Stimulated activated CD8-positive, alpha-beta memory T cell treated with anti-CD3 and anti-CD28 coated beads, Interleukin-4, amount 100 ng/mL, for 4 hours (primary cell): ENCODE measurements at places on chromosomes 16 and 17.

DNA sequence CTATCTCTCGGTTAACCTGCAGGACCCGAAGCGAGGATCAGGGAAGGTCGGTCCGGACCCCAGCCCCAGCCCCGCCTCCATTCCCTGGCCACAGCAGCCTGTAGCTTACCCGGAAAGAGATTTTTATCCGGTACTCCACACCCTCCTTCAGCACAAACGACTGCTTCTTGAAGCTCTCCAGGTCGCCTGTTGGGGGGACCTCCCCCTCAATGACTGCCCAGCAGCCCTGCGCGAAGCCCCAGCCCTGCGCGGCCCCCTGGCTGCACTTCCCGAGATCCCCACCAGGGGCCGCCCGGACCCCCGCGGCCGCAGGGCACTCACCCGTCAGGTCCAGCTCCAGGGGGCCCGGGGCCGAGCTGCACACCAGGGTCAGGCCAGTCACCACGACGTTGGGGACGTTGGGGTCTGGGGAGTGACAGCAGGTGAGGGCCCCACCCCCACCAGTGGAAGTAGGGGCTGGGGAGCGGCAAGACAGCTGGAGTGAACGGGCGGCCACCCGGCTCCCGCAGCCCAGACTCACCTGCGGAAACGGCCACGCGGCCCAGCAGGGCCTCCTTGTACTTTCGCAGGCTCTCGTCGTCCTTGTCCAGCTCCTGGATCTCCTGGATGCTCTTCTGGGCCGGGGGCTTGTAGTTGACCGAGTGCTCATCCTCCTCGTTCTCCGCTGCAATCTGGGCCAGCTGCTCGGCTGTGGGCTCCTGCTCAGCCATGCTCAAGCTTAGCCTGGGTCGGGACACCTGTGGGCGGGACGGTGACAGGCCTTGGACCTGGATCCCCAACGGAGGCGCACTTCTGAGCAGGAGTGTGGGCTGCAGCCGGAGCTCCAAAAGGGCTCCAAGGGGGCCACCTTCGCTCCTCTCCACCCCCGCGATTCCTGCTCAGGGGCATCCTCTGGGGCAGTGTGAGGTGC, 1.7 kb downstream of the ARHGDIA start:
- DNase-seq: no peak

DNA sequence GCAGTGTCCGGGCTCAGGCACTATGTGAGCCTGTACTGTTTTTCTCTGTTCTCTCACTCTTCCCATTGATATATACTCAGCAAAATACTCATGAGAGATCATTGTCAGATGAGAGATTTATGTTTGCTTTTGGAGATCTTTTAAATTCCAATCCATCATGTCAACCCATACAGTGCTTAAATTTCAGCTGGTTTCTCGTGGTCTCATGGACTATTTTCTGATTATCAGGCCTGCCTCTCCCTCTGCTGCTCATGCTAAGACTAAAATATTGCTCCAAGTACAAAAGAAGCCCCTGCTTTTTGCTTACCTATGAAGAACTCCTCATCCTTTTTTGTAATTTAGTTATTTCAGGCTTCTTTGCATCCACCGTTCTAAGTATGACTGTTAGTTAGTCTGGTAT, 547.2 kb downstream of the KCNJ2 start:
- no peak for DNase-seq

- no peak for DNase-seq
Measured at GRCh38 chr17:40828454-40829044, 6.1 kb upstream of the KRT10 start.

- DNase-seq: no peak
Measured at GRCh38 chr17:4711661-4712181, 1.3 kb downstream of the ARRB2 start.

GRCh38 chr16:82857693-82858365, 231.1 kb downstream of the CDH13 start:
- DNase-seq: no peak

GRCh38 chr16:64287655-64288528, 834.0 kb downstream of the CDH11 start:
- DNase-seq: no peak

GRCh38 chr16:49048557-49048956, 233.1 kb downstream of the CBLN1 start:
- DNase-seq: no peak

DNA sequence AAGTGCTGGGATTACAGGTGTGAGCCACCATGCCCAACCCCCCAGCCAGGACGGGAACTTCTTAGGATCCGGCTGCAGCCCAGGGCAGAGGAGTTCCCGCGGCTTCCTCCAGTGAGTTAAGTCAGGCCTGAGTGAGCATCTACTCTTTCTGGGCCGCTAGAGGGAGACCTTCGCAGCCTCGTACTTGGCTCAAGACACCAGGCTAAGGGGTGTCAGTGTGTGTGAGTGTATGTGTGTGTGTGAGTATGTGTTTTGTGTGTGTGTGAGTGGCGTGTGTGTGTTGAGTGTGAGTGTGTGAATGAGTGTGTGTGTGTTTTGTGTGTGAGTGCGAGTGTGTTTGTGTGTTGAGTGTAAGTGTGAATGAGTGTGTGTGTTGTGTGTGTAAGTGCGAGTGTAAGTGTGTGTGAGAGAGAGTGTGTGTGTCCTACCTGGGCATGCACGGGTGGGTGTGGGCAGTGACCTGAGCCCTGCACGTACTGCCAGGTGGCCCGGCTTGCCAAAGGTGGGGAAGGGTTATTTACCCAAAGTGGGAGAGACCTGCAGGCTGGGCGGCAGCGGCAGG, 58.5 kb downstream of the TMEM235 start:
- peak; percentile 48 for DNase-seq

- DNase-seq: no peak
Measured at GRCh38 chr17:65688307-65688706, 126.9 kb upstream of the AXIN2 start.

DNA sequence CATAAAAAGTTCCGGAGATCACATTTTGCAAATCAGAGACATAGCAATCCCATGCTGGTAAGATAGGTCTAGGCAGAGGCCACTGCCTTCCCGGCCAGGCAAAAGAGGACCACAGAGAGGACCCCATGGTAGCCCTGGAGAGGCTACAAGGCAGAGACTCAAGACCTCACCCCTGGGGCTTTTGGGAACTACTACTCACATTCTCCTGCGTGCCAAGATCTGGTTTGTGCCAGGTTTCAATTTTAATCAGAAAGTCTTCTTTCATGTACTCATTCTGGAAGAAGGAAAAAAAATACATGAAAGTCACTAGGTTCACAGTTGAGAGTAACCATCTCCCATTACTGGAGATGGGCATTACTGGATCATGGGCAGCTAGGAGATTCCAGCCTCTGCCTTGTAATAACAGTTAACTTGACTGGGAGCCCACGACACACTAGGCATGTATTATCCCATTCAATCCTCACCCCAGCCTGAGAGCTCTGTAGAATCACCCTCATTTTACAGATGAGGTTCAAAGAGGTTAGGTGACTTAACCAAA, 21.2 kb downstream of the PITPNA start:
- no peak for DNase-seq

DNA sequence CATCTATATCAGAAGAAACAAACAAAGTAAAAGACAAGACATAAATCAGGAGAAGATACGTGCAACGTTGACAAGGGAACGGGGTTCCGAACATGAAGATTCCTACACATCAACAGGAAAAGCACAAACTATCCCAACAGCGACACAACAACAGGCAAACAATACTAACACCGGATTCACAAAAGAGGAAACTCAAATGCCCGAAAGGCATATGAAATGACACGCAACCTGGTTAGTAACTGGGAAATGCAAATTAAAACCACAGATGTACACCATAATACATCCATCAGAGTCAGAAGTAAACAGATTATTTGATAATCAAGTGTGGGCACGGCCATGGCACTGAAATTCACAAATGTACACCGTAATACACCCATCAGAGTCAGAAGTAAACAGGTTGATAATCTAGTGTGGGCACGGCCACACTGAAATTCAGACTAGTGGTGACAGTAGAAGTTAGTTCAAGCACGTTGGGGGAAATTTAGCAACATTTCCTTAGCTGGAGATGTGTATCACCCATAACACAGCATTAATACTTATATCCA, 171.9 kb upstream of the RPH3AL start:
- no peak for DNase-seq

DNA sequence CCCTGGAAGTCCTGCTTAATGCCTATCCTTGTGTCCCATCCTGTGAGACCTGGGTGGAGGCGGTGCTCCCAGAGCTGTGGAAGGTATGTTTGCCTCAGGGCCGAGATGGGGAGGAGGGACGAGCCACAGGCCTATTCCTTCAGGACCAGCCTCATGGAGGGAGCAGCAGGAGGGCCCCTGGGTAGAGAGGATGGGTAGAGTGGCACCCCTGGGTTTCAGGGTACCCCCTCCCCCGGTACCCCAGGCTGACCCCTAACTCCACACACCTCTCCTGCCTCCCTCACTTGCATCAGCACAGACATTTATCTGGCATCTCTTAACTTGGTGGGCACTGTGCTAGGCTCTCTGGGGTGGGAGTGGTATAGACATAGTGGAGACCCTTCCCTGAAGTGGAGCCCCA, 7.1 kb downstream of the ASB16 start:
- DNase-seq: no peak

DNA sequence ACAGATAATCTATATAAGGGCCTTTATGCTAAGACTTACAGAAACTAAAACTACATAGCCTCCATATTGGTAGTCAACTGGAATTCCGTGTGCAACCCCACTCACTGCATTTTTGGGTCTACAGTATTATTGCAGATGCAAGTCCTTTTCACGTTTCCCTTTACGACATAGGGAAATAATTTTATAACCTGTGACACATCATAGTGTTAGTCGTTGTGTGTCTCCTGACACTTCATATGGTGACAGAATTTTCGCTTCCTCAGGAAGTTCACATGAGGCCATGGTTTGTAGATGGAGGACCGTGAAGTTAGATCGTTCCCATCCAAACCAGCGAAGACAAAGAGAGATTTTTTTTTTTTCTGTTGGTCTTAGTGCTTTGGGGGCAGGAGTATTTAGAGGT, 15.7 kb upstream of the MRC2 start:
- no peak for DNase-seq

- DNase-seq: no peak
Measured at GRCh38 chr16:10332241-10332640, 53.6 kb upstream of the ATF7IP2 start.

DNA sequence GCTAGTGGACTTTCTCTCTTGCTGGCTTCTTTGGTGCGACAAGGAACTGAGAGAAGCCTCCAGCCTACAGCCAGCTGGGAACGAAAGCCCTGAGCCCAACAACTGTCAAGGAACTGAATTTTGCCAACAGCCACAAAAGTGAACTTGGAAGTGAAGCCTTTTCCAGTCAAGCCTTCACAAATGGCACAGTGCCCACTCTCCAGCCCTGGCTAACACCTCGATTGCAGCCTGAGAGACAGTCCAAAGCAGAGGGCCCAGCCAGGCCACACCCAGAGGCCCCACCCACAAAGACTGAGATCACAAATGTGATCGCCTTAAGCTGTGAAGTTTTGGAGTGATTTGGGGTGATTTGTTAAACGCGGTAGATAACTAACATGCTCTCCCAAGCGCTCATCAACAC, 244.6 kb upstream of the SDK2 start:
- no peak for DNase-seq

DNA sequence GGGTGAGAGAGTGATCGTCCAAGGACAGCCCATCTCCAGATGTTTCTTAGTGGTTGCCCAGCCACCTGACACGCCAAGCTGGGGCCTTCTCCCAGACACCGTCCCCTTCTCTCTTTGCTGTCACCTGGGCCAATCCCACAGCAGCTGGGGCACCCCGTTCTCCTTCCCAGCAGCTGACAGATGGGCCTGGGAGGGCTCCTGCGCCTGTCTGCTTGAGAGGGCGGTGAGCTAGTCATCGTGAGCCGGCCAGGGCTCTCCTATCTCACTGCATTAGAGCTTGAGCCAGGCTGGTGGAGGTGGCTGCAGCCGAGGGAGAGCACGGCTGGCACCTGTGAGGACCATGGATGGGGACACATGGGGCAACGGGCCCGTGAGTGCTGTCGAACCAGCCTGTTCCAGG, 41.2 kb downstream of the RAB11FIP3 start:
- no peak for DNase-seq

- DNase-seq: peak; percentile 62
Measured at GRCh38 chr16:67017810-67018488, 11.0 kb upstream of the CBFB start.

DNA sequence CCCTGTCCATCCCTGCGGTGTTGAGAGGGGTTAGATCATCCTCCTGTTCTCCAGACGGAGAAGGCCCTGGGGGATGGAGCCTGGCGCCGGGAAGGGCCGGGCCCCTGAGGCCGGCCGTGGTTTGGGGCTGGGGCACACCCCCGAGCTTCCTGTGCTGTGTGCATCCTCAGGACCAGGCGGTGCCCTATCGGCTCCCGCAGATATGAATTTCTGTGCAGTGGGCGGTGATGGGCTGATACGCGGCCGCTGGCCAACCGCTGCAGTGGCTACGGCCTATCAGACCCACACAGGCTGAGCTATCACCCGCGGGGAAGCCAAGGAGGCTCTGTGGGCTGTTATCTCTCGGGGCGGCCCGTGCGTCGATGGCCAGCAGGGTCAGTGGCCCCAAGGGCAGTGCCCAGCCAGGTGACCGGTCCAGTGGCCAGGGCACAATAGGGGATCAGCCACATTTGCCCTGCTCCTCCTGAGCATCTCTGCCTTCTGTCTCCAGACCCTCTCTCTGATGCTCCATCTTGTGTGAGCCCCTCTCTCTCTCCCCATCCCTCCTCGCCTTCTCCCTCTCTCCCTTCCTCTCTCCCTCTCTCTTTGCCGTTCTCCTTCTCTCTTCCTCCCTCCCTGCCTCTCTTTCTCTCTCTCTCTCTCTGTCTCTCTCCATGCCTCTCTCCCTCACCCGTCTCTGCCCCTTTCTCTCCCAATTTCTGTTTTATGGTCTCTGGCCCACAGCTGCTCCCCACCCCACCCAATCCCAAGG, 38.7 kb downstream of the ZFPM1 start:
- DNase-seq: no peak
